ENCODE measurements at places on chromosomes 13 and 19.

- no peak for DNase-seq
These were observed 678 bp upstream of the CD33 start for GRCh38 chr19:51224163-51224641.

DNA sequence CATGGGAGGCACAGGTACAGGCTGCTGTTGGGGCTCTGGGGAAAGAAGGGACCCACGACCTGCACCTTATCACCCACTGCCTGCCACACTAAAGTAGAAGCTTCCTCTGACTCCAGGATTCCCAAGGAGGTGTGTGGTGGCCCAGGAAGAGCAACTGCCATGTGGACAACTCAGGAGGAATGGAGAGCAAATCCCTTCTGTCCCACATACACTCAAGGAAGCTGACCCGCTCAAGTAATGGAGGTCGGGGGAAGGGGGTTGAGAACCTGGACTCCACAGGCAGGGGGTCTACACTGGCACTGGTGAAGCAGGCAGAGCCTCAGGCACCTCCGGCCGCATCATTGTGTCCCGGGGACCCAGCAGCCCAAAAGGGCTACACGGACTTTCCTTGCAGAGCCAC is 29.4 kb upstream of the SLC15A1 start:
- DNase-seq = no peak

- DNase-seq = no peak
These were observed 13.6 kb downstream of the ONECUT3 start for GRCh38 chr19:1766800-1767352.

- DNase-seq = no peak
These were observed 3.0 kb downstream of the GAS6 start for GRCh38 chr13:113860665-113861432.

DNA sequence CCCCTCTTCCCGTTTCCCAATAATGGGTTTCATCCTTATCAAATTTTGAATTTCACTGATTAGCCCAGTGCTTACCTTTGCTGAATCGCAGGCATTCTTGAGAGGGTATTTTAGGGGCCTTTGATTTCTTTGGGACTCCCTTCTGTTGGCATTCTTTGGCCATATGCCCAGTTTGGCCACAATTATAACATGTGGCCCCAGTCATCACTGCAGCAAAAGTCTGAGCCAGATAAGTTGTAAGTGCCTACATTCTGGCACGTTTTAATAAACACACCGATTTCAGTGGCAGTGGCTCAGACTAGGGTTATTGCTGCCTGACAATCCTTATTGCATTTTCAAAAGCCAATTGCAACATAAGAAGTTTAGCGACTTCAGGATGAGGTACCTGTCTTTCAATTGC is 41.4 kb downstream of the ZNF726 start:
- DNase-seq = no peak

DNA sequence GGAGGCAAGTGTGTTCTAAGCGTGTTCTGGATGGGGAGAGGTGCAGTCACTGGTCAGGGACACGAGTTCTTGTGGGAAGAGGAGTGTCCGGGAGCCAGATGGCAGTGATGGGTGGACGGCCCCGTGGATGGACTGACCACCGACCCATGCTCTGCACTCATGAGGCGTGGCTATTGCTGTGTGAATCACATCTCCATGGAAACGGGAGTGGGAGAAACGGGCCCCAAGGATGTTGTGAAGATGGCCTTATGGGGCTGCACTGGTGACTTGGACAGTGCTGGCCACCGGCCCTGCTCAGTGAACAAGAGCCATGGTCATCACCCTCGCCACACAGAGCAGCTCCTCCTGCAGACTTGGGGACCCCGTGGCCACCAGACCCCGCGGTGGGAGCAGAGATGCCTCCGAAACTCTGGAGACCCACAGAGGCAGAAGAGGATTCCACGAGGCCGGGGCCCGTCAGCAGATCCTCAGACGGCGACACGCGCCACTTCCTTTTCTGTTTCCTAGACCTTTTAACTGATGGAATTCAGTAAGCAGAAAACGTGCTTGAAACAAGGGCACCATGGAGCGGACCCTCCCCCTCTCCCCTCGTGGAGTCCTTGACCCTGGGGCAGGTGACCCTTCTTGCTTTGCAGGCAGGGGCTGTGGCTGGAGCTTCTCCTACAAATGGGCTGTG is 47.5 kb downstream of the GAS6 start:
- no peak for DNase-seq

- no peak for DNase-seq
These were observed 25.4 kb upstream of the AKAP11 start for GRCh38 chr13:42246541-42246940.

- DNase-seq = no peak
These were observed 63.6 kb downstream of the RGCC start for GRCh38 chr13:41520660-41521630.

GRCh38 chr19:2428321-2428690 is 920 bp upstream of the TIMM13 start:
- no peak for DNase-seq

- no peak for DNase-seq
These were observed 43.1 kb upstream of the AMER2 start for GRCh38 chr13:25215253-25215575.

GRCh38 chr19:38006361-38007045 is 99.5 kb downstream of the SIPA1L3 start:
- no peak for DNase-seq

GRCh38 chr13:114151031-114151430 is 18.6 kb upstream of the RASA3 start:
- DNase-seq = no peak

DNA sequence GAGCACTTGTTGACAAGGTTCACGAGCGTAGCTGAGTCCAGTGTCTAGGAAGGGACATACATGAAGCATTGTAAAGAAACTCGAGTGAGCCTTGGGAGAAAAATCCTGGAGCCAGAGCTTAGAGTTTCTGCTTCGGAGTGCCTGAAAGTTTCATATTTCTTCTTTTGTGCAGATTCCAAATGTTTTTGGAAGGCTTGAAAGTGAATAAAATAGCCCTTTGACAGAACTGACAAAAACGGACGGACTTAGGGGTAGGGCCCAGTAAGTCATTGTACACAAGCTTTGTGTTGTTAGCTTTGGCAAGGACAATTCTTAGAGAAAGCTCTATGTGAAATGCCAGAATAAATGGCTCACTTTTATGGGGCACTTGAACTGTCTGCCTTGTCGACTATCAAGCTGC is 2.8 kb downstream of the RNF113B start:
- no peak for DNase-seq

DNA sequence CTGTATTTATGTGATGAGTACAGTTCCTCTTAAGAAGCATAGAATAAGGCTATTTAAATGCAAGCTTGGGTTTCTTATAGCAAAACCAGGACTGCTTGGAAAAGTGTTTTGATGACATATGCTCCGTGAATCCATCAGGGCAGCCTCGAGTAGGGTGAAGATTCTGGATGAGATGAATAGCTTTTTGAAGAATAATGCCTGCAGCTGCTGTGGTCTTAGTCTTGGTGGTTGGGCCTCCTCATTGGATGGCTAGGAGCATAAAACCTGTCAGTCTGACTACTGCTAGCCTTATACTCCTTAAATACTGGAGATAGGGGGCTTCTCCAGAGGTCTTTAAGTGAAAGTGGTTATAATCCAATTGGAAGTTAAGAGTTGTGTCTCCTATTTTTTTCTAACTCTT is 704.3 kb downstream of the FGF9 start:
- no peak for DNase-seq

- DNase-seq = no peak
These were observed 572.5 kb downstream of the OLFM4 start for GRCh38 chr13:53601113-53601512.

DNA sequence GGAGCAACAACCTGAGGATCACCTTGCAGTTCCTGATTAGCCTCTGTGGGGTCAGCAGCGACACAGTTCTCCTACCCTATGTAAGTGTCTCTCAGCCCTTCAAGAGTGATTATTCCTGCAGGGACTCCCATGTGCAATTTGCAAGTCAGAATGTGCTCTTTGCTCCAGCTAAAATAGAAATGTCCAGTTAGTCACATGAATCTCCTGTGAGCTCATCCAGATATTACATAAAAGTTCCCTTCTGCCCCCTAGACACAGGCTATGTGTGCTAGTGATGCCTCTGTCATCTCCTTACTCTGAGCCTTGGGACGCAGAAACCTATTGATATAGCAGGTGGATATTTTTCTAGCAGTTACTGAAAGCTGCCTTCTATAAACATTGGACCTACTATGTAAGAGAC is 105.5 kb downstream of the ZAR1L start:
- no peak for DNase-seq

DNA sequence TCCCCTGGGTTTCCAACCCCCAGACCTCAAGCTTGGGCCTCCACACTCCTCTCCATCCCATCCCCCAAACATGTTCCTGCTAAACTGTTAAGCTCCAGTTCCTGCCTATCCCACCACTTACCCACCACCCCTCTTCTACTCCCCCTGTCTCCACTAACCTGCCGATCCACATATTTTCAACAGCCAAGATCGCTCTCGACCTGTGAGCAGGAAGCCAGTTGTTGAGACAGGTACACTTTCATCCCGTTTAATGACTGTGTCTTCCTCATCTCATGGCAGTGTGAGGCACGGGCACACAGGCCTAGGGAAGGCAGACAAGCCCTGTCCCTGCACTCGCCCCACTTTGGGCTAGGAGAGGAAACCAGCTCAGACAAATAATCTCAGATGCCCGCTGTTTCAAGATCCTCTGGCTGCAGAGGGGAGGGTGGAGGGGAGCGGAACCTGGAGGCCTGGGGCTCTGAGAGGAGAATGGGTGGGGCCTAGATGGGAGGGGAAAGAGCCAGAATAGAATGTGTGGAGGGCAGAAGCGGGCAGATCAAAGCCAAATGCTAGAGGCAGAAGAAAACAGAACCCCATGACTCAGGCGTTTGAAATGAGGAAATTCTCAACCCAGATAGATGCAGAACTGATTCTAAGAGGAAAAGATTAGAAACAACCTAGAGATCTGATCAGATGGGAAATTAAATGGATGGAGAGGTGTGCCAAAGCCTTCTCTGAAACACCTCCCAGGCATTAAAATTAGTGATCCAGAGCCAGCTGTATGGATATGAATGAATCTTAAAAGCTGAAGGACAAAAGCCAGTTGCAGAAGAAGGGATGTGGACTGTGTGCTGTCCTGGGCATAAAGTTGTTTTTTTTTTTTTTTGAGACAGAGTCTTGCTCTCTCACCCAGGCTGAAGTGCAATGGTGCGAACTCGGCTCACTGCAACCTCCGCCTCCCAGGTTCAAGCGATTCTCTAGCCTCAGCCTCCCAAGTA is 16.9 kb upstream of the CYP2S1 start:
- DNase-seq = no peak

GRCh38 chr19:23481043-23481442 is 85.8 kb upstream of the ZNF91 start:
- DNase-seq = no peak

DNA sequence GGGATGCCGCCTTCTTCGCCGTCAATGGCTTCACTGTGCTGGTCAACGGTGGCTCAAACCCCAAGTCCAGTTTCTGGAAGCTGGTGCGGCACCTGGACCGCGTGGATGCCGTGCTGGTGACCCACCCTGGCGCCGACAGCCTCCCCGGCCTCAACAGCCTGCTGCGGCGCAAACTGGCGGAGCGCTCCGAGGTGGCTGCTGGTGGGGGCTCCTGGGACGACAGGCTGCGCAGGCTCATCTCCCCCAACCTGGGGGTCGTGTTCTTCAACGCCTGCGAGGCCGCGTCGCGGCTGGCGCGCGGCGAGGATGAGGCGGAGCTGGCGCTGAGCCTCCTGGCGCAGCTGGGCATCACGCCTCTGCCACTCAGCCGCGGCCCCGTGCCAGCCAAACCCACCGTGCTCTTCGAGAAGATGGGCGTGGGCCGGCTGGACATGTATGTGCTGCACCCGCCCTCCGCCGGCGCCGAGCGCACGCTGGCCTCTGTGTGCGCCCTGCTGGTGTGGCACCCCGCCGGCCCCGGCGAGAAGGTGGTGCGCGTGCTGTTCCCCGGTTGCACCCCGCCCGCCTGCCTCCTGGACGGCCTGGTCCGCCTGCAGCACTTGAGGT is 7.0 kb downstream of the MAP1S start:
- DNase-seq = no peak

GRCh38 chr13:36344173-36344572 is 2.0 kb downstream of the SPART start:
- no peak for DNase-seq

- no peak for DNase-seq
These were observed 144.5 kb downstream of the RGCC start for GRCh38 chr13:41601718-41602445.

- no peak for DNase-seq
These were observed 1358.1 kb downstream of the EFNB2 start for GRCh38 chr13:105177265-105177900.

- no peak for DNase-seq
These were observed 24.2 kb downstream of the UHRF1 start for GRCh38 chr19:4933528-4933927.

DNA sequence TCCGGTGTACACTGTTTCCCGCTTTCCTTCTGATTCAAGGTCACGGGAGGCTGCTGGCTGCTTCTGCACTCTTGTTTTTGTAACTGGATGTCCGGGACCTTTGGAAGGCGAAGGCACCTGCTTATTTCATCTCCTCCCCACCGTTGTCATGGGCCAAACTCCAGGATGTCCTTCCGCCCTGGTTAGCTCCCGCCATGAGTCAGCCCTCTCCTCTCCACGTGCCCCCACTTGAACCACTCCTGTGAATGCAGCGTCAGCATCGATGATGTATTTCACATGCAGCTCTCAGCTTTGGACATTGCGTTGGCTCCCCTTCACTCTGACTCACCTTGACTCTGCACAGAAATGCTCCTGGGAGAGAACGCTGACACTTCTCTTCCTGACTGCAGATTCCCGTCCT is 5.5 kb upstream of the GALP start:
- no peak for DNase-seq

DNA sequence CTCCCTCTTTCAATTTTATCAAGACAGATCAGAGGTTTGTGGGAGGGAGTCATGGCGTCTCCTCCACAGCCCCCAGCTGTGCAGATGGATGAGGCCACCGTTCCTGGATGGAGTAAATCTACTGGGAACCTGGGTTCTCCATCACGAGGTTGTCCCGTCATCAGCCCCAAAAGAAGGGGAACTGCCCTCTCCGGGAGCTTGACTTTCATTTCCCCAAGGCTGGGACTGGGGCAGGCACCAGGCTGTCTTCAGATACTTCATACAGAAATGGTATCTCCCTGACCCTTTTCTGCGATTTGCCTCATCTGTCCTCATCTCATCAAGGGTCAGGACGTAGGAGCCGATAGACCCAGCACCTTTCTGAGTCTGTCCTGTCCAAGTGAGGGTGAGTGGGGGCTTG is 9.8 kb downstream of the LILRB2 start:
- DNase-seq = no peak

GRCh38 chr13:72864142-72865011 is 82.4 kb downstream of the PIBF1 start:
- DNase-seq = no peak

DNA sequence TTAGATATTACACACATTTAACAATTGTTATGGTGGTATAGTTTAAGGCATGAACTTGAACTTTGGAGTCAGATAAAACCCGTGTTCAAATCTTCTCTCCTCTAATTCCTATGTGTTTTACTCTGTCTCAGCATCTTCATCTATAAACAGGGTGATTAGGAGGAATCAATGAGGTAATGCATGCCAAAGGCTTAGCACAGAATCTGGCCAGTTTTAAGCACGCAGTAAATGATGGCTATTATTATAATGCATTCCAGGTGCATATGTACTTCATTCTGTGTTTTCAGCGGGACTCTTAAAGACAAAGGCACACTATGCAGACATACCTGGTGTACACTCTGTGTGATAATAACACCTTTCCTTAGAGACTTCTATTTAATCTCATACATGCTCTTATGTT is 88.0 kb upstream of the FRY start:
- peak; percentile 37 for DNase-seq

GRCh38 chr19:38638461-38638860 is 9.0 kb upstream of the ACTN4 start:
- no peak for DNase-seq

GRCh38 chr19:9673912-9674662 is 813 bp downstream of the ZNF562 start:
- no peak for DNase-seq
